ENCODE measurements at places on chromosomes 16 and 17. TPM values are rescaled to one million over a fixed set of nuclear protein-coding genes. Genes with fewer than 3 reads are reported as not detected.
A peak's percentile ranks its signal among the peaks of the same experiment; 100 is the strongest.

Gene SEPTIN12
- total RNA-seq, result not detected

DNA sequence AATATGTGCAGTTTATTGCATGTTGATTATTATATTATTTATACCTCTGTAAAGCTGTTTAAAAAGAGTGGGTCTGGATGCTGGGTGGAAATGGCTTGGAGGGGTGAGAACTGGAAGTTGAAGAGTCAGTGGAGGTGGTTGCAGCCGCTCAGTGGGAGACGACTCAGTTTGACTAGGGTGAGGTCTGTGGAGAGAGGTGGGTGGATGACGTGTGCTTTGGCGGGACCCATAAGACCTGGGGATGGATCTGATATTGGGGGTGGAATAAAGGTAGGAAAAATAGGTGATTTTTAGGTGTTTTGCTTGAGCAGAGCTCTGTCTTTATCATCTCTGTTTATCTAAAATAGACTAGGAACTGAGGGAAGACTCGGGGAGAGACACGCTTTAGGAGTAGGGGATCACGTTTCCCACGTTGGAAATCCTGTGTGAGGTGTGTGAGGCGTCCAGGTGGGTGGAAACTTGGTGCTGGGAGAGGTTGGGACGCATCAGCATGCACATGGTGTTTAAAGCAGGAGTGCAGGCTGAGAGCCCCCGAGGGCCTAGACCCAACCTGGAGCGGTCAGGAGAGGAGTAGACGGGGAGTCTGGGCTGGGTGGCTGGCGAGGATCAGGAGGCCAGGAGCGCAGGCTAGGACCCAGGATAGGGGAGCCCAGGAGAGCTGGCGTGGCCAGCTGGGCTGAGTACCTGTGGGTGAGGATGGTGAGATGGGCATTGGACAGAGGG is 17.2 kb downstream of the NT5M start:
- DNase-seq, result no peak

DNA sequence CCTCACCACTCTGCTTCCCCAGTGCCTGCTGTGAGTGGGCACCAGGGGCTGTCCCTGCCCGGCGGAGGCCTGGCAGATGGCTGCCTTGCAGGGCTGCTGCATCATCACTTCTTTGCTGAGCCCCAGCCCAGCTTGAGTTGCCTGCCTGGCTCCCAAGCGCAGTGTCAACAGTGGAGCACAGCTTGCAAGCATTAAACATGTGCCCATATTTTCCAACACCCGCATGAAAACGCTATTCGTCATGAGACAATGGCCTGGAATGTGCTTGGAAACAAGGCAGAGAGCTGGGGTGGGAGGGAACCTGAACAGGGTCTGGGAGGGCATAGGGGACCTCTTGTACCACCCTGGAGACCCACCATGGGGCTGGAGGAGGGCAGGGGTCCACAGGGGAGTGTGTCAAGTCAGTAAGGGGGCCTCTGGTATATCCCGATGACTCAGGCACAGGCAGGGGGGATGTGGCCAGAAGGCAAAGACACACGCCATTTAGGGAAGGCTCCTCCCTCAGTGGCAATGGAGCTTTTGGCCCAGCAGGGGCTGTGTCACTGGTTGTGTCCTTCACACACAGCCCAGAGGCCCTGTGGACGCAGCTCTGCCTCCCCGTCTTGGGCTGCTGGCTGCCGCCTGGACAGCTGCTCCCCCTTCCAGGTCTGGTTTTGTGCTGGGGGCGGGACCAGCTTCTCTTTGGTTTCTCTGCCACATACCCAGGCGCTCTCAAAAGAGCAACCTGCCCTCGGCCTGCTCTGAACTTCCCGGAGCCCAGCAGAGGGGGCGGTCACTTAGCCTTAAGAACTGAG is 17.4 kb upstream of the MTSS2 start:
- DNase-seq, result no peak

DNA sequence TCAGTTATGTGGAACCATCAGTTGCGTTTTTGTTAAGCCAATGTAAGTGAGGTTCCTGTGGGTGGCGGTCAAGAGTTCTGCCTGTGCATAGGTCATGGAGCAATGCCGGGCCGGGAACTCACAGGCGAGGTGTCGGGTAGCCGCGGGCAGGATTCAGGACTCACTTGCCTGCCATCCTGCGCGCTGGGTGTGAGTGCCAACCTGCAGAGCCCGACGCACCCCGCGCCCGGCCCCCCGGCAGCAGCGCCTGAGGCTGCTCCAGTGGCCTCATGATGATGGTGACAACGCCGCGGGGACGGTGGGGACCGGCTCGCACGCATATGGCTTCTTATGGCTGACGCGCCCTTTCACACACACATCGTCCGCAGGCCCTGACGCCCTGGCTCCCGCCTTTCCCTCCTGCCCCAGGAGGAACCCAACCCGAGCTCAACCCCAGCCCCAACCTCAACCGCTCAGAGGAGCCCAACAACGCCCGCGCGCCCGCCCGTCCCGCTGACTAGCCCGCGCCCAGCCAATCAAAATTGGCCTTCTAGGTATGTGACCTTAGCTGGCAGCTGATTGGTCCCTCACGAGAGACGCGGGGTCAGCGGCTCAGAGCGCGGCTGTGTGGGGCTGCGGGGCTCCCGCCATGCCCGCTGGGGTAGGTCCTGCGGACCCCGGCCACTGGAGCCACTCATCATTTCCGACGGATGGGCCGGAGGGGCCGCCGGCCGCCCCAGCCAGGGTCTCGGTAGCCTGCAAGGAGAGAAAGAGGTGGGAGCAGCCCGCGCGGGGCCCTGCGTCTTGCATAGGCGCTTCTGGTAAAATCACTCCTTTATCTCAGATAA is at the start of gene C16orf95:
Gene C16orf95 (minus strand): TSS at position 470 of the 827 bp plus-strand sequence. CDS start 150 bp downstream, at position 320.
- peak; percentile 98 for DNase-seq

Gene WNK4
- total RNA-seq, result not detected

Gene HERPUD1
- 171 TPM for total RNA-seq

Gene SPAG5
- 8.5 TPM for total RNA-seq

Gene SMCR8
- total RNA-seq, result 22.3 TPM

DNA sequence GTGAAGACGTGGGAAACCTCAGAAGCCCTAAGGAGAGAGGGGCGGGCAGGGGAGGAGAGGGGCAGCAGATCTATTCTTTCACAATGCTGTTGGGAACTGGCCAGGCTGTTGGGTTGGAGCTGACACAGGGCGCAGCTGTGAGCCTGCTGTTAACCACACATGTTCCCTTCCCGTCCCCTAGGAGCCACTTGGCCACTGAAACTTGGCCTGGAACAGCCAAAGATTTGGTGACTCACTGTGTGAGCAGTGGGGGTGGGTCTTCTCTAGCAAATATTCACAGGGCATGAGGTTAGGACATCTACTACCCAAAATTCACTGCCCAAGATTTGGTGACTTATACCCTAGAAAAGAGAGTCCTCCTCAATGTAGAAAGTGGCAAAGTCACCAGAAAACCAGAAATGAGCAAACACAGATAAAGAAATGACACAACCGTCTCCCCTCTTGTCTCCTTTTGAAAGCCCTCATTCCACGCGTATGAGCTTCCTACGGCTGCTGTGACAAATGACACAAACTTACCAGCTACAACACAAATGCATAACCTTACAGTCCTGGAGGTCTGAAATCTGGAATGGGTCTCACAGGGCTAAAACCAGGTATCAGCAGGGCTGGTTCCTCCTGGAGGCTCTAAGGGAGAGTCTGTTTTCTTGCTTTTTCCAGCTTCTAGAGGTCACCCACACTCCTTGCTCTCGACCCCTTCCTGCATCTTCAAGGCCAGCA is 6.3 kb downstream of the TBC1D16 start:
- peak; percentile 85 for DNase-seq

DNA sequence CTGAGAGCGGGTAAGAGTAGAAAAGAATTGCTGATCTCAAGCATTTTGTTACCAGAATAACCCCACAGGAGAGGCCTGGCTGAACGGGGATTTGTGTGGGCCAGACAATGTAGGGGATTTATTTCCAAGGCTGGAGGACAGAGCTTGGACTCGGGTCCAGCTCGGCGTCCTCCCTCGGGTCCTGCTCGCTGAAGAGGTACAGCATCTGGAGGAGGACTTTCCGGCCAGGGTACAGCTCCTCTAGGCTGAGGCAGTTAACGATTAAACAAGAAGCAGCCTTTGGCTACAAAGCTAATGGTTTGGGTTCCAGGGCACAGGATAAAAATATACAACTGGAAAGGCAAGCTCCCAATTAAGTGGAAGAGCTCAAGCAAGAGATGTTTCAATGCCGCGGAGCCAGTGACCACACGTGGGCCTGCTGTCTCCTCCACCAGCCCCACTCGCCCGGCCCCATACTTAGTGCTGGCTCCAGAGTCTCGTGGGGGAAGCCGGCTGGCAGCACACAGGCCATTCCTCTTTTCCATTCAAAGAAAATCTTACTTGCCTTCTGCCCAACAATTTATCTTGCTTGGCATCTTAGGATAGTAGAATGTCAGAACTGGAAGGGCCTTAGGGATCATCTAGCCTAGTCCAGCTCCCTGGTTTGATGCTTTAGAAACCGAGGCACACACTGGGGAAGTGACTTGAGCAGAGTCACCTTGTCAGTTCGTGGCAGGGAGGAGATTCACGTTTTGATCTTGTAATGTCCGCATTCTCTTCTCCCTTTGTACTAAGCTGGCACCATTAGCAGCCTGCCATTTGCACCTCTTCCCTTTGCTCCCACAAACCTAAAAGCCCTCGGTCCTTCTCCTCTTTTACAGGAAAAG is 85.9 kb upstream of the TBX2 start:
- no peak for DNase-seq

GRCh38 chr16:10951026-10951425 is 6.7 kb downstream of the CLEC16A start:
- DNase-seq, result no peak

Gene NTN3
- not detected for total RNA-seq

- no peak for DNase-seq
Measured at GRCh38 chr17:36748272-36748671, 146.9 kb downstream of the MRM1 start.

Gene CCDC57
- 108 TPM for total RNA-seq

Gene SPNS2
- total RNA-seq, result 30.0 TPM

Gene C16orf54
- total RNA-seq, result 1.6 TPM

Gene DNAAF1
- 1.7 TPM for total RNA-seq

Gene CCL1
- not detected for total RNA-seq

- DNase-seq, result no peak
Measured at GRCh38 chr17:10512856-10513255, 5.5 kb downstream of the MYH1 start.

Gene PRSS8
- total RNA-seq, result 17.0 TPM

- no peak for DNase-seq
Measured at GRCh38 chr16:73066331-73066926, 18.5 kb upstream of the ZFHX3 start.

Gene C17orf107
- total RNA-seq, result 4.6 TPM

GRCh38 chr16:59044616-59045015 is 310.5 kb upstream of the GOT2 start:
- no peak for DNase-seq
